ENCODE measurements at places on chromosomes 11 and 22.

DNA sequence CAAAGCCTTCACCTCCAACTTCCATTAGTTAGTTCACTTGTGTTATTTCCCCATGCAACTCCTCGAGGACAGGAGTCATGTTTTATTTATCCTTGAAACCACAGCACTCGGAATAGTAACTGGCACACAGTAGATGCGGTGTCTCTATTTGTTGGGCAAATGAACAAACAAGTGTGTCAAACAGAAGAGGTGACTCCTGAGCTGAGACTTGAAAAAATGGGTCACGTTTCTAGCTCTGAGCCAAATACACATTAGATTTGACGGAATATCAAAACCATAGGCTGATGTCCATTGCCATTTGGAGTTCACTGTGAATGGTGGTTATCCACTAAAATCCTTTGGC lies 68.9 kb downstream of the C11orf91 start:
- H3K4me3 ChIP-seq = no peak overlapping the region
- no peak for DNase-seq
- H3K36me3 ChIP-seq = no peaks in the 10 kb centered on the region

DNA sequence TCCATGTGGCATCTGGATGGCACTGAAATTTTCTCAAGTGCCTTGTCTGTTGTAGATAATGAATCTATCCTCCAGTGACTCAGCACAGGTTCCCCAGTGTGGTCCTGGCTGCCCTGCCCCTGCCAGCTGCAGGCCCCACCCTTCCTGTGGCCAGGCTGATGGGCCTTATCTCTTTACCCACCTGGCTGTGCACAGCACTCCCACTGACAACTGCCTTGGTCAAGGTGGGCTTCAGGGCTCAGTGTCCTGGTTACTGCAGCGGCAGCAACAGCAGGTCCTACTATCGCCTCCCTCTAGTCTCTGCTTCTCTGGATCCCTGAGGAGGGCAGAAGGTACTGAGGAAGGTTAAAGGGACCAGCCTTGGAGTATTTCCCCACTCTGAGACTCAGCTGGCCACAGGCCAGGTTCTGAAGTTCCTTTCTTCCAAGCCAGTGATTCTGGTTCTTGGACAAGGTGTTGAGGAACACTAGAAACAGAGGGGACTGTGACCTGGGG lies 3.1 kb downstream of the HMBS start:
- DNase-seq = no peak
- H3K36me3 ChIP-seq = no peaks in the 10 kb centered on the region
- H3K4me1 ChIP-seq = peaks cover 17% of the 10 kb centered on the region
- no peak overlapping the region for H3K4me3 ChIP-seq

GRCh38 chr11:10898003-10898762 lies 40.3 kb upstream of the ZBED5 start:
- H3K36me3 ChIP-seq = no peaks in the 10 kb centered on the region
- no peak overlapping the region for H3K4me3 ChIP-seq
- H3K27ac ChIP-seq = peak overlapping the region; percentile 96
- DNase-seq = no peak
- no peaks in the 10 kb centered on the region for H3K27me3 ChIP-seq
- peaks cover 64% of the 10 kb centered on the region for H3K4me1 ChIP-seq

GRCh38 chr11:61347916-61348461 lies 13.7 kb downstream of the CYB561A3 start:
- DNase-seq = no peak
- no peaks in the 10 kb centered on the region for H3K27me3 ChIP-seq
- H3K36me3 ChIP-seq = peaks cover 27% of the 10 kb centered on the region
- peaks cover 7% of the 10 kb centered on the region for H3K4me1 ChIP-seq

GRCh38 chr11:134498326-134499139 lies 86.5 kb upstream of the B3GAT1 start:
- no peak overlapping the region for H3K27ac ChIP-seq
- H3K4me1 ChIP-seq = no peaks in the 10 kb centered on the region
- no peak overlapping the region for H3K4me3 ChIP-seq
- H3K36me3 ChIP-seq = no peaks in the 10 kb centered on the region
- no peak for DNase-seq

- H3K36me3 ChIP-seq = peaks cover 100% of the 10 kb centered on the region
- H3K4me1 ChIP-seq = no peaks in the 10 kb centered on the region
- H3K4me3 ChIP-seq = no peak overlapping the region
- no peak overlapping the region for H3K27ac ChIP-seq
These were observed 13.1 kb downstream of the OSBP start for GRCh38 chr11:59602432-59602831.

GRCh38 chr22:48071828-48072227 lies 1309.4 kb downstream of the TBC1D22A start:
- H3K4me3 ChIP-seq = no peak overlapping the region
- no peaks in the 10 kb centered on the region for H3K4me1 ChIP-seq
- H3K36me3 ChIP-seq = no peaks in the 10 kb centered on the region
- no peaks in the 10 kb centered on the region for H3K27me3 ChIP-seq

DNA sequence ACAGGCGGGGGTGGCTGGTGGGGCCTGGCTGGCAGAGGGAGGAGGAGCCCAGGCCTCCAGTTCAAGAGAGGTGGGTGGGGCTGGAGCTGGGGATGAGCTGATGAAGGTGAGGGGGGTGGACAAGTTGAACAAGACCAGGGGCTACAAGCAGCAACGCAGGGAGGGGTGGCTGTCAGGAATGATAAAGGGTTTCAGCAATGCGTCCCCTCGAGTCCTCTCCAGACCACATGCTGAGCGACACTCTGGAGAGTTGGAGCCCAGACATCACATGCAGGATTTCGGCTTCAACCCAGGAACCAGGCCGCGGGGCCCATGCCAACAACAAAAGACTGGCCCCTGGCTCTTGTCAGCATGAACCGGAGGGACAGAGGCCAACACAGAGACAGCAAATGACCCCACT lies 480.3 kb downstream of the BRD1 start:
- no peak overlapping the region for H3K27ac ChIP-seq
- no peak for DNase-seq
- H3K4me3 ChIP-seq = no peak overlapping the region
- H3K27me3 ChIP-seq = no peaks in the 10 kb centered on the region

- no peak overlapping the region for H3K27ac ChIP-seq
- no peak overlapping the region for H3K4me3 ChIP-seq
- no peaks in the 10 kb centered on the region for H3K36me3 ChIP-seq
These were observed 15.9 kb downstream of the PGA5 start for GRCh38 chr11:61256710-61257482.

DNA sequence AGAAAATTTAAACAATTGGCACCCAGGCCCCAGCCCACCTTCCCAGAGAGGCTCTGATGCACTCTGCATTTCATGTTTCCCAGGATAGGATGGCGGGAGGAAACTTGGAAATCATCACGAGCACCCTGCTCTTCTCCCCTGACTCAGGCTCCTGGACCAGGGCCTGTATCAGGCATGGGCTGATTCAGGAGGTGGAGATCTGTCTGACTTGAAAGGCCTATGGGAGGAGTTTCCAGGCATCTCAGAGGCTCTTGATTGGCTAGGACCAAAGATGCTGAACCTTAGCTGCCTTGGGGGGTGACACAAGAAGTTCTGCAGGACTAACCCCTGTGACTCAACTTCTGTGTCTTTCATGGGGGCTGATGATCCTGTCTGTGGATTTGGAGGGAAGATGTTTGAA lies 106.2 kb downstream of the PKNOX2 start:
- no peaks in the 10 kb centered on the region for H3K27me3 ChIP-seq
- no peak overlapping the region for H3K4me3 ChIP-seq
- no peak overlapping the region for H3K27ac ChIP-seq
- no peak for DNase-seq
- no peaks in the 10 kb centered on the region for H3K36me3 ChIP-seq

DNA sequence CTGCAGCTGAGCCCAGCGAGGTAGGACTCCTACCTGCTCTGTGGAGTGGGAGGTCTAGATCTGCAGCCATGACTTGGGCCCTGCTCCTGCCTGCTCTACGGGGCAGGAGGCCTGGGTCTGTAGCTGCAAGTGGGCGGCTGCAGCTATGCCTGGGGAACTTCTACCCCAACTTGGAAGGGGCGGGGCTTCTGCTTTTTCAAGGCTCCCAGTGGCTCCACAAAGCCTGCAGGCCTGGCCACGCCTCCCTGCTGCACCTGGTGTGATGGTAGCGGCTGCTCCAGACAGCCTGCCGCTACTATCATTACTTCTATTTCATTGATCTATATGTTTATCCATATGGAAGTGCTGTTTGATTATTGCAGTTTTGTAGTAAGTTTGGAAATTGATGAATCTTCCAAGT lies 121.2 kb downstream of the NELL1 start:
- no peak overlapping the region for H3K27ac ChIP-seq
- H3K36me3 ChIP-seq = no peaks in the 10 kb centered on the region
- H3K4me3 ChIP-seq = no peak overlapping the region
- no peaks in the 10 kb centered on the region for H3K4me1 ChIP-seq

DNA sequence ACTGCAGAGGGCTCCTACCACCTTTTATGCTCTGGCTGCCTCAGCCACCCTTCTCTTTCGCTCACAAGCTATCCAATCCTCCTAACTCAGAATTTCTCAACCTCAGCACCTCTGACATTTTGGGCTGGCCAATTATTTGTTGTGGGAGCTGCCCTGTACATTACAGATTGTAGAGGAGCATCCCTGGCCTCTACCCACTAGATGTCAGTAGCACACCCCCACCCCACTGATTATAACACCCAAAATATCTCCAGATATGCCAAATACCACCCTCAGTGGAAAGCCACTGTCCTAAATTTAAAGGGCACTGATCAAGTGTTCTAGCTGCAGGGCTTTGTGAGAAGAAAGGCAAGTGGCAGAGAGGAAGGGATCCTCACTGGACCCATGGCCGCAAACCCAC lies 443.1 kb downstream of the SOX6 start:
- H3K27ac ChIP-seq = no peak overlapping the region
- no peak for DNase-seq
- no peaks in the 10 kb centered on the region for H3K36me3 ChIP-seq
- H3K4me1 ChIP-seq = no peaks in the 10 kb centered on the region
- no peaks in the 10 kb centered on the region for H3K27me3 ChIP-seq

Data from esophagus squamous epithelium (tissue), 5 donors.